Renal cortical epithelial cell (primary cell): ENCODE measurements at places on chromosomes 2 and 18. TPM values are rescaled to one million over a fixed set of nuclear protein-coding genes. Genes with fewer than 3 reads are reported as not detected.

GRCh38 chr2:79100285-79100684 is 12.5 kb upstream of the REG1B start:
- no peak for DNase-seq

Gene SLC40A1
- 2.8 and 26.3 TPM in 2 replicates for total RNA-seq

Gene SLC9A2
- 0.25 and 6.4 TPM in 2 replicates for total RNA-seq

DNA sequence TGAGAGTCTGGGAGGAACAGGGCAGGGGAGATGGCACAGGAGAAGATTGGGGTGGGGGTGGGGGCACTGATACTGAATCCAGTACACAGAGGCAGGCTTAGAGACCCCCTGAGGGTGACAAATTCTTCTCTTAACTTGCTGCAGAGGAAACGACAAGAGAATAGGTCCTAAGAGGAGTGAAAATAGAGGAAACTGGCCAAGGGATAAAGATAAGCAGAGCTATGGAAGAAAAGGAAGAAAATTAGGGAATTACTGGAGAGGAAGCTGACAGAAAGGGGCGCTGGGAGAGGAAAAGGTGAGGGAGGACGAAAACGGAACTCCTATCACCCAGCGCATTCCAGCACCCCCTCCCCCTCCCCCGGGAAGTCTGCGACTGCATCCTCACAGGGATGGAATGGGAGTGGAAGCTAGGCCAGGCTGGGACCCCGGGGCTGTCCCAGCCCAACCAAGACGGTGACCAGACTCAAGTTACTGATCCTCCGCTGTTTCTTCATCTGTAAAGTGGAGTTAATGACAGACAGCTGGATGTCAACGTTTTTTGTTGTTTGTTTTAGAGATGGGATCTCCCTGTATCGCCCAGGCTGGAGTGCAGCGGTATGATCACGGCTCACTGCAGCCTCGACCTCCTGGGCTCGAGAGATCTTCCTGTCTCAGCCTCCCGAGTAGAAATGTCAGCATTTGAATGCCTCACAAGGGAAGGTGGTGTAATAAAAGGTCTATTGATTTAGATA is 2.6 kb upstream of the EMX1 start:
- no peak for DNase-seq

Gene LYPD1
- 9.6 and 20.7 TPM in 2 replicates for total RNA-seq
